ENCODE measurements at places on chromosomes 12 and 14.

GRCh38 chr12:52392465-52393007 is 7.1 kb upstream of the KRT84 start:
- no peak for DNase-seq

- DNase-seq, result no peak
Observed at GRCh38 chr12:75099210-75099609, 110.4 kb downstream of the KCNC2 start.

- no peak for DNase-seq
Observed at GRCh38 chr14:102389246-102389645, 26.5 kb downstream of the TECPR2 start.

GRCh38 chr12:28313631-28314030 is 123.4 kb downstream of the CCDC91 start:
- DNase-seq, result no peak

- DNase-seq, result no peak
Observed at GRCh38 chr12:53660041-53660440, 15.8 kb downstream of the ATP5MC2 start.

DNA sequence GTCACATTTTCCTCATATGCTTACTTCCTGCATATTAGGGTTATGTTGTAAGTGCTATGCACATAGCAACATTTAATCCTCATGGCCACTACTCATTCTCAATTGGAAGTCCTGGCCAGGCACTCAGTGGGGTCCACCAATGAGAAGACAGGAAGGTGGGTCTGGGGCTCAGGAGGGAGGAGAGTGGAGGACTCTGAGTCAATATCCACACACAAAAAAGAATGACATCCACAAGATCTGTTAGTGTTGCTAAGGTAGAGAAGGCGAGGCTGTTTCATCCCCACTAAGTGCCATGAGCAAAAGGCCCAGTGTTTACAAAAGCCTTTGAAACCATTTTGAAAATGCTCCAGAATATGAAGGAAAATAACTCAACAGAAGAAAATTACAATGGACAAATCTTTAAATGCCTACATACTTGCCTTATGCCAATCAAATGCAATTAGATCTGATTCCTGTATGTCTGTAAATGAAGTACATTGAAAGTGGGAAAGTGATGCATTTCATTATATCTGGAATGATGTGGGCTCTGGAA is 53.9 kb downstream of the EID3 start:
- no peak for DNase-seq

GRCh38 chr12:52181746-52182145 is 10.1 kb downstream of the KRT80 start:
- no peak for DNase-seq

DNA sequence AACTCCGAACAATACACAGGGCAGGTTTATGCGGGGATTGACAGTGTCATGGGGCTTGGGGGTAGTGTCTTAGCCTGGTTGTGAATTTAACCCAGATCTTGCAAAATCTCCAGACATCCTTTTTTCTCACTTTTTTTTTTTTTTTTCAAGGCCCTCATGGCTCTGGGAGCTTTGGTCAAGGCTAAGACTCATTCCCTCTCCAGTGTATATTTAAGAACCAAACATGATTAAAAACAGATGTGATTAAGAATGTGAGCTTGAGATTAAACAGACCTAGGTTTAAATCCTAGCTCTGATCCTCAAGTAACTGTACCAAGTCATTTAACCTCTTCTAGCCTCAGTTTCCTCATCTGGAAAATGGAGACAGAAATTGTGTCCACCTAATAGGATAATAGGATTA is 151.7 kb upstream of the FUT8 start:
- no peak for DNase-seq

- no peak for DNase-seq
Observed at GRCh38 chr12:90961154-90961553, 6.2 kb upstream of the CCER1 start.

DNA sequence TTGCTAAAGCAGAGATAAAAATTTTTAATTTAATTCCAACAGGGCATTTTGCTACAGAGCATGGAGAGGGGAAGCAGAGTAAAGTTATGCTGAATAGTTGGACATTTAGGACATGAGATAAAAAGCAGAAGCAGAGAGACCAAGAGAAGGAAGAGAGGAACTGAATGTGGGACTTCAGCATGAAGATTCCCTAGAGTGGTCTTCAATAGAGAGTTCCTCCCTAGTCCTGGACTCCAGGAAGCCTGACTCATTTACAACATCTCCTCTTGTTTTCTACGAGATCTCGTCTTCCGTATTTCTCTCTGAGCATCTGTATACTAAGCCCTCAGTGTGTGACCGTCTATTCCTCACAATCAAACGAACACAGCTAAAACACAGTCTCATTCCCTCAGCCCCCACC is 35.2 kb upstream of the IFT81 start:
- DNase-seq, result no peak

GRCh38 chr12:89494411-89495231 is 30.0 kb downstream of the GALNT4 start:
- DNase-seq, result no peak

GRCh38 chr14:89304972-89305703 is 111.9 kb downstream of the FOXN3 start:
- no peak for DNase-seq
